ENCODE measurements at places on chromosomes 12 and 14.

GRCh38 chr14:35123388-35123703 is 994 bp downstream of the PRORP start:
- DNase-seq, result no peak

GRCh38 chr12:19287302-19287701 is 152.0 kb upstream of the AEBP2 start:
- no peak for DNase-seq

DNA sequence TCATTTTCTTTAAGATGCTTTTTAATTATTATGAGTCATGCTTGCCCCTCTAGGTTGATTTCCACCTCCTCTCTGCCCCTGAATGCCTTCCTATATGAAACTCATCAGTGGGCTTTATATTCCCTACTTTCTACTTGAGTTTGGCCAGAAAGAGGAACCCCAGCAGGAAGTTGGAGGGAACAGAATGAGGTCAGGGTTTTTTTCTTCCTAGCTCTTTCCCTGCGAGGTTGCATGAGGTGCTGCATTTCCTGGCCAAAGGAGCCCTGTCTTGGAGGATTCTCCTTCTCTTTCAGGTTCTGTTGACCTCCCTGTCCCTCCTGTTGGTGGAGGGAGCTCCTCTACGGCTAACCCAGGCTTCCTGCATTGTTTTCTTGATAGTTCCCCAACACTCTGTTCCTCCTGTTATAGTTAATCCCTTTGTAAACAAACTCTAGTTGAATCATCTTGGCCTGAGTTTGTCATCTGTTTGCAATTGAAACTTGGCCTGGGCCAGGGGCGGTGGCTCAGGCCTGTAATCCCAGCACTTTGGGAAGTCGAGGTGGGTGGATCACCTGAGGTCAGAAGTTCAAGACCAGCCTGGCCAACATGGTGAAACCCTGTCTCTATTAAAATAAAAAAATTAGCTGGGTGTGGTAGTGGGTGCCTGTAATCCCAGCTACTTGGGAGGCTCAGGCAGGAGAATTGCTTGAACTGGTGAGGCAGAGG is 15.3 kb upstream of the SPIC start:
- no peak for DNase-seq

DNA sequence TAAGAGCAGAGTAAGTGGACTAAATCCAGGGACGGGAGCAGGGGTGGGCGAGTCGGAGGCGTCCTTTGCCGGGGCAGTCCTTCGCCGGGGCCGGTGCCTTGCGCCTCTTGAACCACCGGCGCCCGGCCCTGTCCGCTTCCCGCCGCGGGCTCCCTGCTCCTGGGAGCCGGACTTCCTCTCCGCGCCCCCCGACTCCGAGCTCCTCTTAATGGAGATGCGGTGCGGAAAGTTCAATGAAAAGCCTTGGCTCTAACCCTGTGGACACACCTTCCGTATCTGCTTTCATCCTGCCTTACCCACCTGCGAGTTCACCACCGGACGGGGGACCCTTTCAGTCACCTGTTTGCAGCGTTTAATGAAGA is 412 bp downstream of the FGFR1OP2 start:
- no peak for DNase-seq

- no peak for DNase-seq
Measured at GRCh38 chr14:96745500-96746051, 51.6 kb upstream of the VRK1 start.

DNA sequence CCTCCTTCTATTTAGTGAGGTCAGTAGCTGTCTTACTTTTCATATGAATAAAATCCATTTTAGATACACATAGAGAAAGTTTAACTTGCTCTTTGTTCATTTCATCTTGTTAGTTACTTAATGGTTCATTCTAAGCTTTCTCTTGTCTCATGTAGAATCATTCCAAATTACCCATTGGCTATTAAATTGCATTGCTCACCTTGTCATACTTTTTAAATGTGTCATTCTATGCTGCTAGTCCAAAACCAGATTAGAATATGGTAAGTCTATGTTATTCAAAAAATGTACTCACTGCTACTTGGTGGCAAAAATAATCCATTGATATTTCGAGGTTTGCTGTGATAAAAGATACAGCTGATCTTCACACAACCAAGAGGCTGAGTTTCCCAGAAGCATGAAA is 3.0 kb downstream of the C12orf50 start:
- no peak for DNase-seq

- DNase-seq, result no peak
Measured at GRCh38 chr12:119450771-119451170, 116.2 kb downstream of the CCDC60 start.

- DNase-seq, result no peak
Measured at GRCh38 chr12:89551747-89552146, 25.9 kb upstream of the POC1B start.

- no peak for DNase-seq
Measured at GRCh38 chr12:43241986-43242385, 310.0 kb downstream of the ADAMTS20 start.

GRCh38 chr12:3202096-3202495 is 124.9 kb downstream of the TSPAN9 start:
- DNase-seq, result no peak

DNA sequence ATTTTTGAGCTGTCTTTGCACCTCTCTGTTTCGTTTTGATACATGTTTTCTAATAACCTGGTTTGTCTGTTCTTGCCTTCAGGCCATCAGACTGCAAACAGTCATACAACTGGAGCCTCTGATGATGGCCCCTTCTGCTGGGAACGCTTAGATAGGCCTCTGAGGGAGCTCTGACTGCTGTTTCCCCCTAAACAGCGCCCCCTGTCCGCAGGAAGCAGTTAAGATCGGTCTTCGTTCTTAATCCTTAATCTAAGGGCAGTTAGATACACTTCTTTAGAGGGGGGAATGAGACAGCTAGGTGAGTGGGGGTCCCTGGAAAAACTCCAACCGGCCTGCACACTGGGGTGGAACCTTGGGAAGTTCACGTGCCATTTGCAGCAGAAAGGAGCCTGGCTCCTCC is 1338.8 kb upstream of the SEL1L start:
- no peak for DNase-seq

- no peak for DNase-seq
Measured at GRCh38 chr12:45257185-45257930, 41.5 kb downstream of the ANO6 start.

DNA sequence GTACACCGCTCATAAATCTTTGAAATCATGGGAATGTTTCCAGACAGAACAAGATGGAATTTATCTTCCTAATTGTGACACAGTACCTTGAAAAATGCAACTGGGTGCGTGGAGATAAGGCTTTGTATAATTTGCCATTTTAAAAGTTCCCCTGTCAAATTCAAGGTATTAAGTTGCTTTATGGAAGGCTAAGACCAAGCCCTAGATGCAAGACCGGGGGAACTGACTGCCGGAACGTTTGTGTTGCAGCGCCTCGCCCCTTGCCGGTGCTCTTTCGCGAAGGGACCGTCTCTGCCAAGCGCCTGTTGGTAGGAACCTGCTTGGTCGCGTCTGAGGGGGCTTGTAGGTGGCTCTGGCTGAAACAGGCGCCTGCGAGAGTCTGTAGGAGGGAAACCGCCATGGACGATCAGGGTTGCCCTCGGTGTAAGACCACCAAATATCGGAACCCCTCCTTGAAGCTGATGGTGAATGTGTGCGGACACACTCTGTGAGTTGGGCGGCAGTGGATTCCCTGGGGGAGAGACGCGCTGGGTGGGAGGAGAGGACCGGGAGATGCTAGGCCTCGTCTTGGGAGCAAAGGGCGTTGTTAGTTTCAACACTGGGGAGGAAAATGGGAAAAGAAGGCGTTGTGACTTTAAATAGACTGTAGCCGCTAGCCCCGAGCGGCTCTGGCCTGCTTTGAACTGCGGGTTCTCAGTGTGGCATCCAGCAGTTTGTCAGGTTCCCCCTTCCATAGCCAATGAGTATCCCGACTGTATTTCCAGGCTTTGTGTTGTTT is at the start of gene MNAT1:
MNAT1 (plus strand) TSS at position 297 of the 778 bp plus-strand sequence; CDS start at position 399, 102 bp downstream.
- peak; percentile 72 for DNase-seq

DNA sequence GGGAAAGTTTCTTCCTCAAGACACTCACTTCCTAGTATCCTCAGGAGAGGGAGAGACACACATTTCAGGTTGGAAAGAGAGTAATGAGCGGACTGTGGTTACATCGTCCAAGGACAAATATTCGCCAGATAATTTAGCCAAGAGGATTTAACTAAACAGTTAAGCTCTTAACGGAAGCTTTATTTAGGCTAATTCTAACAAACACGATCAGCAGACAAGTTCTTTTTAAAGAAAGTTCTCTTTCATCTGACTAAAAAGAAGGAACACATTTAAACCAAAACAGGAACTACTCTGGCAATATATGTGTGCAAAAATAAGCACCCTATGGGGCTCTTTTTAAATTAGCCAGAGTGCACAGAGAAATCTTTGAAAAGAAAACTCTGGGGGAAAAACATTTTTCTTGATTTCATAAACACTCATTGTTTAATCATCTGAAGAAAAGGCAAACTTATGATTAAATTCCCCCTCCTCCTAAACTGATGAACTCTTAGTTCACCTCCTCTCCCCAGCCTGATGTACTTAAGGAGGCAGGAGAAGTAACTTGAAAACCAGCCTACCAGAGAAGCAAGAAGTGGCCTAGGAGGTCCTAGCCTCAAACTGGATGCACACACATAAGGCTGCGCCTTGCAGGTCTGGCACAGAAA is 13.3 kb upstream of the BTG1 start:
- DNase-seq, result no peak

DNA sequence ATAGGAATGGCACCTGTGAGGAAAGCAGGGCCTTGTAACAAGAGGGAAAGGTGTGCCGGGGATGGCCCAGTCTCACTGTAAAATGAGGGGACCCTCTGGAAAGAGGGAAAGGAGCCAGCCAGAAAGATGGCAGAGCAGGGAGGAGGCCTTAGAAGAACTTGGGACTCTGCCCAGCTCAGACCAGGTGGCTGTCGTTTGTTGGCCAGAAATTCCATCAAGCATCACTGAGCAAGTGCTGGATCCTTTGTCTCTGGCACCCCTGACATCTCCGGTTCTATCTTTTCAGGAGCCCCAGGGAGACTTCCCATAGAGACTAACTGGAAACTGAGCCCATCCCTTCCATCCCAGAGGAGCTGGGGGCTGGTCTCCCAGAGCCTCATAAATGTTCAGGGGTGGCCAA is 43.3 kb downstream of the DEGS2 start:
- no peak for DNase-seq

GRCh38 chr14:90985601-90986242 is 74.7 kb downstream of the RPS6KA5 start:
- no peak for DNase-seq

DNA sequence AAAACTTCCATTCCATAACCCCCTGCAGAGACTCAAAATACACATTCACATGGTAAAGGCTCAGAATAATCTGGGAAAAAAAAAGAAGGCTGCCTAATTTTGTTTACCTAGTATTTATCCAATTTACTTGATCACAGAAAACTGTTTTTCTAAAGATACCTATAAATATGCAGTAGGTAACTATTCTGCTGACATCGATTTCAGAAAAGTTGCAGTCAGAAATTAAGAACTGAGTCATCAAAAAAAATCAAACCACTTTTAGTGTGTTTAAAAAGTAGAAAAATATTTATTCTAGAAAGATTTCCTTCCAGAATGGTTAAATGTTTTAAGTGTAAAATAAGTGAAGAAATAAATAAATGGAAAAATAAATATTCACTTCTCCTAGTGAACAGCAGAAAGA is 254.5 kb upstream of the CAND1 start:
- no peak for DNase-seq

GRCh38 chr14:52188381-52188780 is 79.1 kb upstream of the PTGDR start:
- no peak for DNase-seq

GRCh38 chr12:86349196-86349595 is 93.0 kb upstream of the MGAT4C start:
- DNase-seq, result no peak

GRCh38 chr14:64934338-64934929 is 8.1 kb downstream of the GPX2 start:
- no peak for DNase-seq

GRCh38 chr14:90513161-90514014 is 116.6 kb downstream of the CALM1 start:
- no peak for DNase-seq

DNA sequence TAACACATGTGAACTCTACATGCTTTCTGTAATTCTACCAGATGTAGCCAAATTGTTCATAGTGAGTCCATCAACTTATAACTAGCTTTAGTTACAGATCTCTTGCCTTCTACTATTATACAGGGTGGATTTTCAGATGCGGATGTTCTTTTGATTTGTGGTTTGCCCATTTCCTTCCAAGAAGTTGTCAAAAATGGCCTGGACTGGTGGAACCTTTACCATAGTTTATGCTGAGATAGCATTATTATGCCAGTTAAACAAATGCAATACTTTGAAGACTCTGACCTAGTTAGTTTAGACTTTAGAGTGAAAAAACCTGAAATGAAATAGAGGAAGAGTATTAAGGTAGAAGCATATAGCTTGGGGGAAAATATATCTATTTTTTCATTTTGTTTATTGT is 27.4 kb upstream of the CFL2 start:
- no peak for DNase-seq

- DNase-seq, result no peak
Measured at GRCh38 chr12:6831450-6831995, 3.3 kb downstream of the P3H3 start.

DNA sequence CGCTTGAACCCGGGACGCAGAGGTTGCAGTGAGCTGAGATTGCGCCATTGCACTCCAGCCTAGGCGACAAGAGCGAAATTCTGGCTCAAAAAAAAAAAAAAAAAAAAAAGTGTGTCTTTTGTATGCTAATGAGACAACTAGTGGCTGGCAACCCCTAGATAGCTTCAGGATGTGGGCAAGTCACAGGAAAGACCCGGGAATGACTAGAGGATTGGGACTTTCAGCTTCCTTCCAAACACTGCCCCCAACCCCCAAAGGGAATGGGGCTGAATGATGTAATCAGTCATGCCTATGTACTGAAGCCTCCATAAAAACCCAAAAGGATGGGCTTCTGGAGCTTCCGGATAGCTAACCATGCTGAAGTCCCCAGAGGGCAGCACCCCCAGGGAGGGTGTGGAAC is 28.6 kb downstream of the USP44 start:
- DNase-seq, result no peak

DNA sequence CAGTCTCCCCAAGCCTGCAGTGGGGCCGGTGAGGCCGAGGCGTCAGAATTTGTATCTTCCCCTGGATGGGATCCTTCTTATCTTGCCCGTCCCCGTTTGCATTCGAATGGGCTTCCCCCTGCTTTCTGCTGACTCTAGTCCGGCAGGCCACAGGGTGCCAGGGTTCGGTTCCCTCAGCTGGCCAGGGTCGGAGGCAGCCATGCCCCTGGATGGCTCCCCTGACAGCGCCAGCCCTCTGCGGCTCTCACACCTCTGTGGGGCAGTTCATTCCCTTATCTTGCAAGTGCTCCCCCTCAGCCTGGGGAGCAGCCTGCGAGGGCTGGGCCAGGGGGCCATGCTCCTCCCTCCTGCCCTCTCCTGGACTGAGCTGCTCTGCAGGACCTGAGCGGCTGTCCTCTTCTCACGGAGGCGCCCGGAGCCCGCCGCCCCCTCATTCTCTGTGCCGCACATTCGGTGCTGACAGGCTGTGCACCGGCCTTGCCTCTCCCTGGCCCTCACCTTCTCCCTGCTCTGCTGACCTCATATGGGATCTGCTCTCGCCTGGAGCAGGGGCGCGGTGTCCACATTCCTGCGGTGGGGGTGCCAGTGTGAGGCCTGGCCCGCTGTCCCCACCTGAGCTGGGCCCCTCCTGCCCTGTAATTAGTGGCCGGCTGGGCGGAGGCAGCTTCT is 32.8 kb downstream of the KIF26A start:
- DNase-seq, result no peak

- DNase-seq, result no peak
Measured at GRCh38 chr14:65002586-65003210, 16.0 kb downstream of the FNTB start.

All from activated CD4-positive, alpha-beta T cell treated with anti-CD3 and anti-CD28 coated beads, Interleukin-2, amount 50 U/mL, for 1 hour (primary cell).